ENCODE measurements at places on chromosomes 3 and 15.

- DNase-seq, result no peak
Observed at GRCh38 chr3:14430053-14430452, 27.6 kb downstream of the SLC6A6 start.

- no peak for DNase-seq
Observed at GRCh38 chr3:88957711-88958439, 149.5 kb upstream of the EPHA3 start.

GRCh38 chr3:13535905-13536304 lies 13.0 kb upstream of the FBLN2 start:
- DNase-seq, result no peak

GRCh38 chr3:194585880-194586281 lies 47.3 kb downstream of the TMEM44 start:
- DNase-seq, result no peak

DNA sequence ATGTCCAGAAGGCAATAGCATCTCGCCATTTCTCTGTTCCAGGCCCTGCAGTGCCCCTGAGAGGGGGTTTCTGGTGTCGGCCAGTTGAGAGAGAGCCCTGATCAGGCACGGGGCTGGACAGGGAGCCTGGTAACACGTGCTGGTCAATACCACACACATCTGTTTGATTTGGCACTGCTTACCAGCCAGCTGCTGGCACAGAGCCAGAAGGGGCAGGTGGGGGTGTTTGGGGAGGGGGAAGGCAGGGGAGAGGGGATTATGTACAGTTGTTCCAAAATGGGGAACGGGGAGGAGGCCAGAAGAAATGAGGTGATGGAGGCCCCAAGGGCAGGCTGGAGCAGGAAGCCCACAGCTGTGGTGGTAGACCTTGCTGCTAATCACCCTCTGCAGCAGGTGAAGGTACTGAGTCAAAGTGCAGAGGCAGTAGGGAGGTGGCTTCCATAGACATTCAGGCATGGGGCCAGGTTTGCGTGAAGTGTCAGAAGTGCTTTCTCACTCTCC lies 153.5 kb upstream of the LPP start:
- DNase-seq, result peak; percentile 76

DNA sequence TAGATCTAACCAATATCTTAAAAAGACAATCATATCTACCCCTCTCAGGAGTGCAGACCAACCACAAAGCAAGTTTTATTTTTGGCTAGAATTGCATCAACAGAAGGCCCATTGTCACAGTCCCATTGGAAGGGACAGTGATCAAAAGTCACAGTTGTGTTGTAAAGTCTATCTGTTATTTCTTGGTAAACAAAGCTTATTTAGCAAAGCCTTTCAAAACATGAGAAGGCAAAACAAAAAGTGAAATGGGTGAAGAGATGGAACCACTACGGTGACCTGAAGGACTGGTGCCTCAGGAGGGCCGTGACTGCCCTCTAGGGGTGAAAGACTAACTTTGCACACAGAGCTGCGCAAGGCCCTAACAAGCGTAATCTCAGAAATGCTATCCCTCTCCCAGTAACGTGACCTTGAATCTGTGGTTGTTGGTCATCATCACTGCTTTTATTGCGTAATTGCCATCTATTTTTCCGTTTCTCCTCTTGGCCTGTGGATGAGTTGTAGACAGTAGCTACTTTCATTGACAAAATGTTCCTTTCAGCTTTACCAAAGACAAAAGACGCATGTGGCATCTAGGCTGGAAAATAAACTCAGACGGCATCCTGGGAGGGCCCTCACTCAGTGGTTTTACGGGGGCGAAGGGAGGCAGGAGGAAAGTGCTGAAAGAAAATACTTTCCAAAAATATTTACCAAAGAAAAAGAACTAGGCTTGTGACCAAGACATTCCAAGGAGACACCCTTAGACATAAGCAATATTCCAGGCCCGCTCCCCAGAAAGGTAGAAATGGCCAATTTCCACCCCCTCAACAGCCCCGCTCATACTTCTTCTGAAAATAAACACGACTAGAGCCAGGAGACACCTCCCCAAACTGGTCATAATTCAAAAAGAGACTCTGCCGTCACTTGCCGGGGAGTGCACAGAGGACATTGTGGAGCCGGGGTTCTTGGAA lies 79.4 kb downstream of the FRMD4B start:
- DNase-seq, result peak; percentile 64

GRCh38 chr15:41882689-41883483 lies 11.0 kb downstream of the SPTBN5 start:
- DNase-seq, result peak; percentile 32

DNA sequence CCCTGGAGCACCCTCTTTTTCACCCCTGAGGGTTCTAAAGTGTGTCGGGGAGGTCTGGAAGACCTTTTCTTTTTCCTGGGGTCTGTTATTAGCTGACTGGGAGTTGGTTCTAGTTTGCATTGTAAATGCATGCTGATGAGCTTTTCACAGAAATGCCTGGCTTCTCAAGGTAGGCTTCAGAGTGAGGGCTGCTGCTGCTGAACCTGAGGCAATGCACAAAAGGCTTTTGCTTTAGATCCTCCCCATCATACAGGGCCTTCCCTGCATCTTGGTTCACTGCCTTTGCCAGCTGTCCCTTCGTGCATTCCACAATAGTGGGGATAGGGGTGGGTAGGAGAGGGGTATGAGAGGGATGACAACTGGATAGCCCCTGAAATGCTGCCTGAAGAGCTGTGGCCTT lies 46.6 kb downstream of the FAH start:
- no peak for DNase-seq

GRCh38 chr15:51697163-51697562 lies 15.9 kb downstream of the SCG3 start:
- DNase-seq, result no peak
